Occipital lobe (tissue), 3 donors: ENCODE measurements at places on chromosomes 5 and 9. TPM values are rescaled to one million over a fixed set of nuclear protein-coding genes. Genes with fewer than 3 reads are reported as not detected.

GRCh38 chr9:79408200-79408599, 163.6 kb upstream of the TLE4 start:
- no peak for DNase-seq

DNA sequence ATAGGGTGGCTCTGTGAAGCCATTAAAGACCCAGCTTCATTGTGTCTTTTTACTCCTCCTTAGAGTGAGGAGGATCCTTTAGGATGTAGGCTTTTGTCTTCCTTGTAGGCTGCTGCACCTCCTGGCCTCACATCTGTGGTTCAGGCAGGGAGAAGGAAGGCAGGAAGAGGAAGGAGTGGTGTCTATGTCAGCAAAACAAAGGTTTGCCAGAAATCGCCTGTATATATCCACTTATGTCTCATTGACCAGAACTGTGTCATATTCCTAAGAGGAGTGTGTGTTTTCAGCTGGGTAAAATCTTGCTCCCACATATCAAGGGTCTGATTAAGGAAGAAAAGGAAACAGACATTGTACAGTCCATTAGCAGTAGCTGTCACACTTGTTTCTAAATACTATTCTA, 213.8 kb downstream of the ARHGAP26 start:
- DNase-seq = no peak

Gene TMEM252
- total RNA-seq = not detected

DNA sequence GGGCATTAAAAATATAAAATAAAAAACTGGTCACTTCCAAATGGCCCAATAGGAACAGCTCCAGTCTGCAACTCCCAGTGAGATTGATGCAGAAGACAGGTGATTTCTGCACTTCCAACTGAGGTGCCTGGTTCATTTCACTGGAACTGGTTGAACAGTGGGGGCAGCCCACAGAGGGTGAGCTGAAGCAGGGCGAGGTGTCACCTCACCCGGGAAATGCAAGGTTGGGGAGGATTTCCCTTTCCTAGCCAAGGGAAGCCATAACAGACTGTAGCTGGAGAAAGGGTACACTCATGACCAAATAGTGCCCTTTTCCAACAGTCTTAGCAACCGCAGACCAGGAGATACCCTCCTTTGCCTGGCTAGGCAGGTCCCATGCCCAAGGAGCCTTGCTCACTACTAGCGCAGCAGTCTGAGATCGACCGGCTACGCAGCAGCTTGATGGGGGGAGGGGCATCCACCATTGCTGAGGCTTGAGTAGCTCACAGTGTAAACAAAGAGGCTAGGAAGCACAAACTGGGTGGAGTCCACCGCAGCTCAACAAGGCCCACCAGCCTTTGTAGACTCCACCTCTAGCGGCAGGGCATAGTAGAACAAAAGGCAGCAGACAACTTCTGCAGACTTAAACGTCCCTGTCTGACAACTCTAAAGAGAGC, 12.7 kb downstream of the RLN1 start:
- no peak for DNase-seq

DNA sequence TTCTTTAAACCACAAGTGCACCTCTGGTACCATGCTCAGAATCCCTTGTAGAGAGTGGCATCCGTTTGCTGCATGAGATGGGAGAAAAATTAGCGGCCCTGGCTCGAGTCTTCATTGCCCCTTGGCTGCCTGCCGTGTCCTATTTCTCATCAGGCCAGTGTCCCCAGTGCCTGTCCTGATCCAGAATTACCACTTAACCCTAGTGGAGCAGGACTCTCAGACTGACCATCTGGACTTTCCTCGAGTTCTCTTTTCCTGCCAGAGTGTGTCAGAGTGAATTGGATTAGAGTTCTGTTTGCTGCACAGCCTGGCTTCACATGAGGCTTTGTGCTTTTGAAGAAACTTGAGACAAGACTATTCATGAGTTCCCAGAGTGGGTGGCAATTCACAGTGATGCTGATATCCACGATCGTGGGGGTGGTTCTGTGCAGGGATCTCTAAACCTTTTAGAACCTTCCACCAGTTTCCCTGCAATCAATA, 92.6 kb downstream of the C9orf152 start:
- DNase-seq = peak; percentile 4

- DNase-seq = peak; percentile 21
These were observed 391.8 kb downstream of the ARHGEF28 start for GRCh38 chr5:74017786-74018211.

Gene TAL2
- total RNA-seq = 3.0 TPM

GRCh38 chr9:136119883-136120393, 1.3 kb upstream of the TMEM250 start:
- DNase-seq = no peak

- DNase-seq = no peak
These were observed 453.6 kb upstream of the TUSC1 start for GRCh38 chr9:26131886-26132285.

GRCh38 chr5:105803431-105803830, 1867.3 kb downstream of the EFNA5 start:
- DNase-seq = no peak

DNA sequence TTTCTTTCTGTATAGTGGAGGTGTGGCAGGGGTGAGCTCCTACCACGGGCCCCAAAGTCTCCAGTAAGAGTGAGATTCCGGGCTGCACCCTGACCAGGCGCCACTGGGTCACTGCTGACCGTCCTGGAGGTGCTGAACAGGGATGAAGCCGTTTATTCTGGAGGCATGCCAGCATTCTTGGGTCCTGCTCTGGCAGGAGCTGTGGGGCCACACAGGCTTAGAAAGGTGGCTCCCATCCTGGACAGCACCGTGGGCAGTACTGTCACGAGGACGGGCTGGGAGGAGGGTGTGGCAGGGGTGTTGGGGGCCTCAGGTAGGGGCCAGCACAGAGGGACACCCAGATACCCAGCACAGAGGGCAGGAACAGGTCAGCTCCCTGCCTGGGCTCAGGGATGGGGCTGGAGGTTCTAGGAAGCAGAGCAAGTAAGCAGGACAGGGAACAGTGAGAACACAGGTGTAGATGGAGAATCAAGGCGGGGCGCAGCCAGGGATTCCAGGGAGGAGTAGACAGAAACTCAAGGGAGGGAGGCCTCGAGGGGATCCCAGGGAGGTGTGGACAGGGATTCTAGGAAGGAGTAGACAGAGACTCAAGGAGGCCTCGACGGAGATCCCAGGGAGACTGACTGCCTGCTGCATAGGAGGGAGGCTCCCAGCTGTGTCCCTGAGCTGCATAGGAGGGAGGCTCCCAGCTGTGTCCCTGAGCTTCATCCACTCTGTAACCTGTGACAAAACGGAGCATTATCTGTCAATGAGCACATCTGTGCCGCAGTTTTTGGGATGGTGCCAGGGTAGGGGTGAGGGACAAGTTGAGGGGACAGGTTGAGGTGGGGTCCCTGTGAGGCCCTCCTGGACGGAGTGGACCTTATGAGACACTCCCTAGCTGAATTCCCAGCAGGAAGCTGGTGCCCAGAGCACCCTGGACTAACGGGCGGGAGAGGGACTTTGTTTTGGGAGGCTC, 1.1 kb upstream of the PLEKHG4B start:
- no peak for DNase-seq

GRCh38 chr9:3903273-3903672, 377.5 kb upstream of the RFX3 start:
- no peak for DNase-seq

Gene ANKRD31
- 0.94 TPM for total RNA-seq

DNA sequence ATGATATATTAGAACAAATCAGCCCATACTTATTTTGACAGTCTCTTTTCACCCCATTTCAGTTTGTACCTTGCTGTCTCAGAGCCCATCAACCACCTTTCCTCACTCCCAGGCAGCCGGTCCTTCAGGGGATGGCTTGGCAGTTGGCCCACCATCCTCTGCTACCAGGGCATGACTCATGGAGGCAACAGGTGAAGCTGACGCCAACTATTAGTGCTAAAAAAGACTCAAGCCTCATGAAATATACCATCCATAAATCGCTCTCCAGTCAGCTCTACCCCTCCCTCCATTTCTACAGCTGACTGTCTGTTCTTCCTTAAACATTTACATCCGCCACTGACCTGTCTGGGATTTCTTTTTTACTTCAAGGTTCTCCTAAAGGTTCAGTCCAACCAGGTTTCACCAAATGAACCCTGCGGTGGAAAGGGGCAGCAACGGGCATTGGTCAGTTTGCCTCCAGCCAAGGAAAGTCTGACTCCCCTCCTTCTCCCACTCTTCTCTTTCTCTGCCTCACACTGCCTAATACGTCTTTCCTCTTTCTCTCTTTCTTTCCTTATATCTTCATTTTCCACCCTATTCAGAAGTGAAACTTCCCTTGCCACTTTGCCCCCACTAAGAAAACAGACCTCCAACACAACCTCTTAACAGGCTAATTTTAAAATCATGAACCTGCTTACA, 439.1 kb downstream of the RAB3C start:
- DNase-seq = no peak

Gene ABLIM3
- 5.8 TPM for total RNA-seq

GRCh38 chr9:86732514-86733171, 214.7 kb downstream of the GAS1 start:
- no peak for DNase-seq

Gene ADCY2
- 13.4 TPM for total RNA-seq

DNA sequence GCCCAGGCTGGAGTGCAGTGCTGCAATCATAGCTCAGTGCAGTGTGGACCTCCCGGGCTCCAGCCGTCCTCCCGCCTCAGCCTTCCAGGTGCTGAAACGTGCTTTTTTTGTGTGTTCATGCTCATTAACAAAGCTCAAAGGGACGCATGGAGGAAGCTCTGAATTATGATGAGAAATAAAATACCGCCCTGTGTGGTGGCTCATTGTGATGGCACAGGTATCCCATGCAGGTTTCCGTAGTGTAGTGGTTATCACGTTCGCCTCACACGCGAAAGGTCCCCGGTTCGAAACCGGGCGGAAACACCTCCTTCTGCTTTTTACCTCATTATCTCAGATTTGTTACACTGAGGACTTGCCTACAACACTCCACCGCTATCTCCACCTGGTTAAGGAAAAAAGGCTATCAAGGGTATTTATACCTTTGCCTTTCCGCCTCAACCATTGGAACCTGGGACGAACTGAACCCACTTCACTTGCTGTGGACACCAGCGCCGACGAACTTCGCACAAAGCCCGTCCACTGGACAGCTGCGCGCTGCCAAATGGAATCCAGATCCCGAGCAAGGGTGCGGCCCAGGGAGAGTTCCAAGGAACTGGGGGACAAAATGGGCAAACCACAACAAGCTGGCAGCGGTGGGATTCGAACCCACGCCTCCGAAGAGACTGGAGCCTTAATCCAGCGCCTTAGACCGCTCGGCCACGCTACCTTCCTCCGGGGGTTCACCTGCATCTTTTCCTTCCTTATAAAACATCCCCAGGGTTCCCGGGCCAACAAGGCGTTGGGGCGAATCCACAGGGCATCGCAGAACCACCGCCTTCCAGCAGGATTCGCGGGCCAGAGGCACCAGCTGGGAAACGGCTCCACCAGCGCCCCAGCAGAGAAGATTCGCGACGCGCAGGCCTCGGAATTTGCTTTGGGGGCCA, 26.3 kb downstream of the OR2V2 start:
- no peak for DNase-seq

Gene SRD5A1
- 51.8 TPM for total RNA-seq
